OCI-LY7 (cell line): ENCODE measurements at places on chromosomes 7 and 10. TPM values are rescaled to one million over a fixed set of nuclear protein-coding genes. Genes with fewer than 3 reads are reported as not detected.

DNA sequence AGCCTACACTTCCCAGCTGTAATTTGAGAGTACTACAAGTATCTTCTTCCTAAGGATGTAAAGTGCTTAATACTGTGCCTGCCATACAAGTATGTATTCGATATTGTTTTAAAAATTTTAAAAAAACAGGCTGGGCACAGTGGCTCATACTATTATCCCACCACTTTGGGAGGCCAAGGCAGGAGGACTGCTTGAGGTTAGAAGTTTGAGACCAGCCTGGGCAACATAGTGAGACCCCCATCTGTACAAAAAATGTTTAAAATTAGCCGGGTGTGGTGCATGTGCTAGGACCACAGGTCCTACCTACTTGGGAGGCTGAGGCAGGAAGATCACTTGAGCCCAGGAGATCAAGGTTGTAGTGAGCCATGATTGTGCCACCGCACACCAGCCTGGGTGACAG lies 8.3 kb downstream of the ARMC10 start:
- DNase-seq: no peak

DNA sequence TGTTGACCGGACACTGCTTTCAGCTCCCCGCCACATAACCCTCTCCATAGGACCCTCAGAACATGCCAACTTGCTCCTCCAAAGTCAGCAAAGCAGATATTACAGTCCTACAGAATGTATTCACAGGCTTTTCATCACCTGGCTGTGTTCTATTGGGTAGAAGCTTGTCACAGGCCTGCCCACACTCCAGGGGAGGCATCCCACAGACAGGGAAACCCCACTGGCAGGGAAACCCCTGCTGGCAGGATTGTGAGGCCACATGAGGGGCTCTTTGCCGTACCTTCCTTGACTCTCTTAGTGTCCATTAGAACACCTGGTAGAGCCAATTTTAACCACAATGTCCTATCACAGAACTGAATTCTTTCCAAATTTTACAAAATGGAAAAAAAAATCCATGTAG lies 344.2 kb upstream of the MGMT start:
- DNase-seq: no peak

GRCh38 chr7:35256256-35257175 lies 2.6 kb upstream of the TBX20 start:
- peak; percentile 13 for DNase-seq

DNA sequence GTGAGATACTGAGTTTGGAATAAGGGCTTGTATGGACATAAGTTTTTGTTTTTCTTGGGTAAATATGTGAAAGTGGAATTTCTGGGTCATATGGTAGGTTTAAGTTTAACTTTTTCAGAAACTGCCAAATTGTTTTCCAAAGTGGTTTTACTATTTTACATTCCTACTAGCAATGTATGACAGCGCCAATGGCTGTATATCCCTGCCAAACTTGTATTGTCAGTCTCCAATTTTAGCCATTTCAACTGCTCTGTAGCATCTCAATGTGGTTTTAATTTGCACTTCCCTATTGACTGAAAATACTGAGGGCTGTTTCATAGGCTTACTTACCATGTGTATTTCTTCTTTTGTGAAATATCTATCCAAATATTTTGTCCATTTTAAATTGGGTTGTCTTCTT lies 90.5 kb upstream of the ZNF32 start:
- no peak for DNase-seq

- no peak for DNase-seq
Observed at GRCh38 chr7:88224601-88225275, 4.9 kb upstream of the SRI start.

DRGX gene
- not detected in 2 replicates for total RNA-seq

ZNF485 gene
- 6.4 and 7.9 TPM in 2 replicates for total RNA-seq

GRCh38 chr10:77131214-77131613 lies 506.4 kb downstream of the KCNMA1 start:
- DNase-seq: no peak

GRCh38 chr7:21771906-21772610 lies 173.6 kb downstream of the CDCA7L start:
- no peak for DNase-seq

HTR5A gene
- total RNA-seq: not detected in 2 replicates

ZSCAN21 gene
- total RNA-seq: 7.3 and 7.5 TPM in 2 replicates
